SW 1271 (cell line): ENCODE measurements at places on chromosomes 11 and 22.

DNA sequence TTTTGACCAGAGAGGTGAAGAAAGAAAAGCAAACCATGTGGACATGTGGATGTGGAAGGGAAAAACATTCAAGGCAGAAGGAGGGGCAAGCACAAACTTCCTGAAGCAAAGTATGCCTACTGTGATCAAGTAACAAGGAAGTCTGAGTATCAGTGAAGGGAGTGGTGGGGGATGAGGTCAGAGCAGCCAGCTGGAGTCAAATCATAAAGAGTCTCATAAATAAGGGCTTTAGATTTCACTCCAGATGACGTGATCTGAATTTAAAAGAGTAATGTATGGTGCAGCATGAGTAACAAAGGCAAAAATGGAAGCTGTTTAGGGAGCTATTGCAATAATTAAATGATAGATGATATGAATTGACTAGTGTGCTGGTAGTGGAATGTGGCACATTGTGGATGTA, 665.4 kb upstream of the CCDC90B start:
- no peak for DNase-seq

GRCh38 chr11:75100314-75100713, 3.6 kb upstream of the OR2AT4 start:
- no peak for DNase-seq

DNA sequence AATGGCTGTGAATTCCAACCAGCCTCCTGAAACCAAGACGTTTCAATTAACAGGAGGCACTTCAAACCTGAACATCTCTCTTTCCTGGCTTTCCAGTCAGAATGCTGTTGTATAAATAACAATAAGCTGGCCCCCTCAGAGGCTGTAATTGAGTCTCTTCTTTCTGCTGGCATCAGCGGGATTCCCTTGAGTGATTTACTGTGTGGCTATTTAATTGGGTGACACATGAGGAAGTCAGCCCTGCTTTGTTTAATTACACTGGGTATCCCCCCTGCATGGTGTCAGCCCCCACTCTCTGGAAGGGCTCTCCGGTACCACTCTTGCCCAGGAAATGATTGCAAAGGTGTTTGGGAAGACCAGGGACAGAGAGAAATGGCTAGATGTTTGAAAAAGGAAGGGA, 101.6 kb downstream of the NTM start:
- no peak for DNase-seq

GRCh38 chr11:79241205-79241851, 199.5 kb downstream of the TENM4 start:
- no peak for DNase-seq

- DNase-seq, result no peak
Measured at GRCh38 chr22:45491841-45492240, 10.8 kb upstream of the FBLN1 start.

- no peak for DNase-seq
Measured at GRCh38 chr22:42562279-42562678, 8.5 kb downstream of the SERHL2 start.

DNA sequence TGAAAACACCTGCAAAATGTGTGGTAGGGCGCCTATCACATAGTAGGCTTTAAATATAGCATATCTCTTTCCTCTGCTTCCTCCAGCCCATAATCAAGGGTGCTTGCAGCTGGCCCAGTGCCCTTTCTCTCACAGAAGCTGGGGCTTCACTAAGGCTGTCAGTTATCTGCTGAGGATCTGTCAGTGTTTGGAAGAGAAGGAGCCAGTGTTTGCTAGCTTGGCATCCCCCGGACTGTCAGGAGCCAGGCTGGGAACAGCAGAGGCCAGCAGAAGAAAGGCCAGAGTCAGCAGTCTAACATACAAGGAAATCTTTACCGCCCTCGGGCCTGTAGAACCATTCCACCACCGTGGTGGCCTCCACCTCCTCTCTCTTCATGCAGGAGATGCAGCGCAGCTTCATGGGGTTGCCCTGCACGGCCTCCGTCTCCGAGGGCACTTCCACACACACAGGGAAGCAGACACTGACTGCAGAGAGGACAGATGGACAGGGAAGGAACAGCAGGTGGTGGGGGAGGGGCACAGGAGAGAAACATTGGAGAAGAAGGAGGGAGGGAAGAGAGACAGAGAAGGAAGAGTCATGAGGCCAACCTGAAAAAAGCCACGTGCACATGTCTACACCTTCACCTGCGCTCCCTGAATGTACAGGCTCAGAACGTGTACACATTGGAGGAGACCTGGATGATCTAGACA, 9.0 kb downstream of the SCN3B start:
- DNase-seq, result no peak

DNA sequence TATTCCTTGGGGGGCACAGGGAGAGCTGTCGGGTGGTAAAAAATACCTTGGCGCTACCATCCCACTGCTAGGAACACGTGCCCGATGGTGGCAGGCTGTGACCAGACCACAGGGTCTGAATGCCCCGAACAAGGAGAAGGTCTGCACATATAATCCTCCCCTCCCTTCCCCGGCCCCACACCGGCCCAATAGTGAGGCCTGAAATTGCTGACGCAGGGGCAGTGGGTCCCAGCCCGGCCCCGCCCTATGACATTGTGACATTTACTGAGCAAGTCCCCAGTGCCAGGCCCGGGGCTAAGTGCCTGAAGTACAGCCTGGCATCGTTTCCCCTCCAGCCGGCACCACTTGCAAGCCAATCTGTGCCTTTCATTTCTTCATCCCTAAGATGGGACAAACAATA, 19.5 kb downstream of the MN1 start:
- no peak for DNase-seq

DNA sequence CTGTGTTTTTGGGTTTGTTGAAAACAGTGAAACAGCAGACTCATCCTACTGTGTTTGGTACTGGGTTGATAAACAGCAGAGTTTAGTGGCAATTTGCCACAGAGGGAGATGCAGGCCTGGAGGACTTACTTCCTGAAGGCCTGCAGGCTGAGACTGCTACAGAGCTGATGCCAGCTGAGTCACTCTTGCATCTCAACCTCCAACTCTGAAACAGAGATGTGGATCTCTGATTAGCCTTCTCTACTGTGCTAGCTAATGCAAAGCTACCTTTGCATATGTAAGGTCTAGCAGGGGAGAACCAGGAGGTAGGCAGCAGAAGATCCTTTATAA, 14.3 kb downstream of the ATP5MG start:
- peak; percentile 27 for DNase-seq

DNA sequence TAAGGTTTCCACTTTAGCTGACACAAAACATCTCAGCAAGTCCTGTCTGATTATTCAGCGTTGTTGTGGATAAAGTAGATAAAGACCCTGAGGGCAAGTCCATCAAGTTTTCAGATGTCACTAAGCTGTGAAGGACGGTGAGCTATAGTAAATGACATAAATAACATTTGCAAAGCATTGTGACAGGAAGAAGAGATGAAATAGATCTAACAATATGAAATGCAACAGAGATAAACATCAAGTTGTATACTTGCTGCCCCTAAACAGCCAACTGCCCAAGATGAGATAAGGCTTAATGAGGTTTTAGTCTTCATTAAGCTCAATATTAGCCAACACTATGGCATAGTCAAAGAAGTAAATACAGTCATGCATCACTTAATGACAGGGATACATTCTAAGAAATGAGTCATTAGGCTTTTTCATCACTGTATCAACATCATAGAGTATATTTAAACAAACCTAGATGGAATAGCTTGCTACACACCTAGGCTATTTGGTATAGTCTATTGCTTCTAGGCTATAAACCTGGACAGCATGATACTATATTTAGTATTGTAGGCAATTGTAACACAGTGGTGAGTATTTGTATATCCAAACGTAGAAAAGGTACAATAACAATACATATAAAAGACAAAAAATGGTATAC, 625.1 kb upstream of the ANO5 start:
- DNase-seq, result no peak

DNA sequence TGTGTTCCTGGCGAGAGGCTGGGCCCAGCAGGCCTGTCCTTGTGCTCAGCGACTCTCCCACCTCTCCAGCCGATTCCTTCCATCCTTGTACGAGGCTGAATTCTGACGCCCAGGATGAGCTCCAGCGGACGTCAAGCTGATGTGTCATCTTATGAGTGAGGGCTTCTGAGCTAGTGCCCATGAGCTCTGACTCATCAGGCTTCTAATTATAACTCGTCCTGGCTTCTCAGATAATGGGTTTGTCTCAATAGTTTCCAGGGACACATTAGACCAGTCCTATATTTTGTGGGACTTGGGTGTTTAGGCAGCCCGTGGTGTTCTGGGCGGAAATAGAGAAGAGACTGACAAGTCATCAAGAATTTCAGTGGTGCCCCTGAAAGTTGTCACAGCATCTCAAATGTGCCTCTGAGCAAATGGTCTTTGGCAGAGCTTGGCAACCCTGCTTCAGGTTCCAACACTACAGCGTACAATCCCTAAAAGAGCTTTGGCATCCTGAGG, 108.2 kb upstream of the CD44 start:
- DNase-seq, result peak; percentile 94

DNA sequence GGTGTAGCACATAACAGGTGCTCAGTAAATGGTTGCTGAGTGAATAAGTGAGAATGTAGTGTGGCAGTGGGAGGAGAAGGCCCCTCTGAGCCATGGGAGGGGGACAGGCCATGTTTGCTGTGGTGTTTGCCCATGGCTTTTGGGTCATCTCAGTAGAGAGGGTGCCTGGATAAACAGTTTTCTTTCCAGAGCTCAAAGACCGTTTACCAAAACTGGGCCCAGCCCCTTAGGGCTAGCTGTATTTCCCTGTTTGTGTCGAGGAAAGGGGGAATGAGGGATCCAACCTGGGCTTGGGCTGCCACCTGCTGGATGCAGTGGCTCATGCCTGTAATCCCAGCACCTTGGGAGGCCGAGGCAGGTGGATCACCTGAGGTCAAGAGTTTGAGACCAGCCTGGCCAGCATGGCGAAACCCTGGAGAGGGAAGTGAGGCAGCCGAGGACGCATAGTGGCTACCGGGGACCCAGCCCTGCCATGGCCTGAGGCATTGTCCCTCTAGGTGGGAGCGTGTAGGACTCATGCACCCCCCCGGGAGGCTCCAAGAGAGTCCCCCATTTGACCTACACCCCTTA, 8.7 kb upstream of the LTO1 start:
- DNase-seq, result peak; percentile 22

- DNase-seq, result no peak
Measured at GRCh38 chr22:47802421-47802820, 1040.0 kb downstream of the TBC1D22A start.
